ENCODE measurements at places on chromosomes 11 and 22.

DNA sequence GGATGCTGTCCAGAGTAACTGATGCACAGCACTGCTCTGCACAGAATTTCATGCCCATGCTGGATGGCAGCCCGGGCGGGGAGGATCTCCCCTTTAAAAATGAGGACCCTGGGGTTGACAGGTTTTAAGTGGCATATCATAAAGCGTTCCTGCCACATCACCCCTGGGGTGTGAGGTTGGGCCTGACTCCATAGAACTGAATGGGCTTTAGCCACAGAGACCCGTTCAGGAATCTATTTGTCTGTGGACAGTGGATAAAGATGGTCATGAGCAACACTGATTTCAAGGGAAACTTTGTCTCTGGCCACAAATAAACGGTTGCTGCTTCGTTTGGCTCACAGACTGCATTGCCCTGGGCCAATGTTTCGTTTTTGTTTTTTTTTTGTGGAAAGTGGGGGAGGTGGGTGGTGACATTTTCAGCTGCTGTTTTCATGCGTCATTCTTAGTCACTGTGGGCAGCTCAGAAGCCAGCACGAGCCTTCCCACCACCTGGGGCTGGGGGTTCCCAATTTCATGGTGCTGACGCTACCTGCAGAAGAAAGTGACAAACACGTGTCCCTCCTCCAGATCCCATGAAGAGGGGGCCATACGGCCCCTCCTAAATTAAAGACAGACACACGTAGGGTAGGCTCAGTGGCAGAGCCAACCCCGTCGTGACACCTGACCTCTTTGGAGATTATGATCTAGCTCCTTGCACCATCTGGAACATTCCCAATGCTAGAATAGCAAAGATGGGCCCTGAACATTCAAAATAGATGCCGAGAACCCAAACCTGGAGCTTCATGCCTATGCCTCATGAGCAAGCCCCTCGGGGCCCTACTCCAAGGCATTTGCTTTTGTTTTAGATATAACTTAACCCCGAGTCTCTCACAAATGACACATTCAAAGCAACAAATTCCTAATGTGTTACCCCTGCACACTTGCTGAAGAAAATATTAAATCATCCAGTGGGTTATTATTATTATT lies 54.8 kb upstream of the PHF21B start:
- DNase-seq: no peak

- DNase-seq: no peak
Observed at GRCh38 chr22:17444204-17444504, 74.9 kb downstream of the CECR2 start.

- DNase-seq: no peak
Observed at GRCh38 chr11:57181678-57182305, at the start of gene LRRC55. Gene LRRC55, plus strand, starts transcription at chr11:57181953. Its CDS starts 70 bp downstream, at chr11:57182023.

DNA sequence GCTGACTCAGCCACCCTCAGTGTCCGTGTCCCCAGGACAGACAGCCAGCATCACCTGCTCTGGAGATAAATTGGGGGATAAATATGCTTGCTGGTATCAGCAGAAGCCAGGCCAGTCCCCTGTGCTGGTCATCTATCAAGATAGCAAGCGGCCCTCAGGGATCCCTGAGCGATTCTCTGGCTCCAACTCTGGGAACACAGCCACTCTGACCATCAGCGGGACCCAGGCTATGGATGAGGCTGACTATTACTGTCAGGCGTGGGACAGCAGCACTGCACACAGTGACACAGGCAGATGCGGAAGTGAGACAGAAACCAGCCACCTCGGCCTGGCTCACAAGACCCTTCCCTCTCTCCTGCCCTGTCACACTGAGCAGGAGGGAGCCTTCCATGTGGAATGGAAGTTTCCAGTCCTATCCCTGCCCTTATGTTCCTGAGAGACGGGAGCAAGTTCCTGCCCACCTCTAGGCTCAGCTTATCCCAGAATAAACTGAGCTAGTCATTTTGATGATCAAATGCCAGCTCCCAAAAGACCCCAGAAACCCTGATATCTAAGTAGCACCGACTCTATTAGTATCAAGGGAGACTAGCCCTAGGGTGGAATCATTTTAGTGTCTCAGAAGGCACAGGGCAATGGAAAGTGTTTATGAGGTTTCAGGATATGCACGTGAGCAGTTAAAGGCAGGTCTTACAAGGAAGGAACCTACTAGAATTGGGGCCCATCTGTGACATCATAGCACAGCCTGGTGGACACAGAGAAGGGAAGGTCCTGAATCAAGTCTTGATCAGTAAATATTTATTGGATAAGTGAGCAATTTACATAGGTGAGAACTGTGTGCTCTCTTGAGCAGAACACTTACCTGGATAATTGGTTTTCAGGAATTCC lies 6.3 kb upstream of the IGLL5 start:
- DNase-seq: no peak

- no peak for DNase-seq
Observed at GRCh38 chr22:29882716-29883044, 294 bp upstream of the MTMR3 start.
